ENCODE measurements at places on chromosomes 3 and 15. TPM values are rescaled to one million over a fixed set of nuclear protein-coding genes. Genes with fewer than 3 reads are reported as not detected.

The ALDH1L1 gene
- polyA plus RNA-seq = not detected

The NEDD4 gene
- 9.2 TPM for polyA plus RNA-seq

The GOLGA8T gene
- polyA plus RNA-seq = 0.04 TPM

The FOXL2NB gene
- polyA plus RNA-seq = 0.01 TPM

The MME gene
- polyA plus RNA-seq = 5.6 TPM

The PPARG gene
- polyA plus RNA-seq = 0.14 TPM

The TNK2 gene
- polyA plus RNA-seq = 23.1 TPM

The COL8A1 gene
- polyA plus RNA-seq = 581 TPM

The APBA2 gene
- polyA plus RNA-seq = 5.7 TPM

- peak; percentile 73 for DNase-seq
These were observed 250.1 kb upstream of the HES1 start for GRCh38 chr3:193885832-193886231.

DNA sequence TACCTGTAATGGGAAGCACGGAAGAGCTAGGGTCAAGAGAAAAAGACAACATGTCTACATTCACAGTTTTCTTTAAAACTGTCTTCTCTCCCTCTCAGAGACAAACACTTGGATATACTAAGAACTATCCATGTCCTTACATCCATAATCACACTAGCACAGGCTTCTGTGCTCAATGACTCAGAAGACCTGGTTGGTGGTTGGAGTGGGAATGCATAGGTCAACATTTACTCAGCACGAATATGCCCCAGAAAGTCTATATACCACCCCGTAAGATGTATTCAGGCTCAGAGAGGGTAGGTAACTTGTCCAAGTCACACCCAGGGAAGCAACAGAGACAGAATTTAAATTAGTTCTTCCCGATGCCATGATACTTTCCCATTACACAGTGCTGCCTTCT, 891.1 kb downstream of the TUSC7 start:
- DNase-seq = no peak

- DNase-seq = no peak
These were observed 60.3 kb downstream of the CTNNB1 start for GRCh38 chr3:41259449-41260062.

- no peak for DNase-seq
These were observed 74.4 kb upstream of the CHRNB4 start for GRCh38 chr15:78715434-78715833.

DNA sequence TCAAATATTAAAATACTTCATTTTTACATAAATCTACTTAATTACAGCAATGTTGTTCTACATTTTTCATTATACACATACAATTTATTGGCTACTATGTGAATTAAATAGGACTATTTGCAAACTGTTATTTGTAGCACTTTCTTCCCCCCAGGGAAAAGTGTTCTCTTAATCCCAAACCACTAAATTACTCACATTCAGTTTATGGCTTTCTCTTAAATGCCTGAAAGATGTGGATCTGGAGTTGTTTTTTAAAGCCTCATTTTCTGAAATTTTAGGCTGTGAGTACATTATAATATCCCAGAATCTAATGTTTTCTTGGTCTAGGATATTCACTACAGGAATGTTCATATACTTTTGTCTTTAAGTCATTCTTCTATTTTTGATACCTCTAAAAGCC, 32.7 kb downstream of the PRTG start:
- DNase-seq = no peak

- DNase-seq = no peak
These were observed 119.8 kb downstream of the EPHA3 start for GRCh38 chr3:89227218-89227617.

DNA sequence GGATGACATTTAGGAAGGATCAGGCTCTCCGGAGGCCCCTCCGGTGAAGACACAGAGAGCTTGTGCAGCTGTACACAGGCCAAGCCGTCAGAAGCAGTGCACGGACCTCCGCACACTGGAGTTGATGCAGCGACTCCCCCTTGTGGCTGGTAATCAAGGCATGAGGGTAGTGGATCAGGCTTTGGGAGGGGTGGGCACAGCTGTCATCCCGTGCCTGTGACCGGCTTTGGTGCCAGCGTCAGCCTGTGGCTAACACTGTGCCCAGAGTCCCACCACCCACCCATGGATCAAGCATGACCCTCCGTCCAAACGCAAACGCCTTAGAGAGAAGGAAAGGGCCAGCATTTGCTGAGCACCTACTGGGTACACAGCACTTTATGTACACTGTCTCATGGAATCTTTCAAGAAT, 8.2 kb upstream of the GRIP2 start:
- peak; percentile 50 for DNase-seq

DNA sequence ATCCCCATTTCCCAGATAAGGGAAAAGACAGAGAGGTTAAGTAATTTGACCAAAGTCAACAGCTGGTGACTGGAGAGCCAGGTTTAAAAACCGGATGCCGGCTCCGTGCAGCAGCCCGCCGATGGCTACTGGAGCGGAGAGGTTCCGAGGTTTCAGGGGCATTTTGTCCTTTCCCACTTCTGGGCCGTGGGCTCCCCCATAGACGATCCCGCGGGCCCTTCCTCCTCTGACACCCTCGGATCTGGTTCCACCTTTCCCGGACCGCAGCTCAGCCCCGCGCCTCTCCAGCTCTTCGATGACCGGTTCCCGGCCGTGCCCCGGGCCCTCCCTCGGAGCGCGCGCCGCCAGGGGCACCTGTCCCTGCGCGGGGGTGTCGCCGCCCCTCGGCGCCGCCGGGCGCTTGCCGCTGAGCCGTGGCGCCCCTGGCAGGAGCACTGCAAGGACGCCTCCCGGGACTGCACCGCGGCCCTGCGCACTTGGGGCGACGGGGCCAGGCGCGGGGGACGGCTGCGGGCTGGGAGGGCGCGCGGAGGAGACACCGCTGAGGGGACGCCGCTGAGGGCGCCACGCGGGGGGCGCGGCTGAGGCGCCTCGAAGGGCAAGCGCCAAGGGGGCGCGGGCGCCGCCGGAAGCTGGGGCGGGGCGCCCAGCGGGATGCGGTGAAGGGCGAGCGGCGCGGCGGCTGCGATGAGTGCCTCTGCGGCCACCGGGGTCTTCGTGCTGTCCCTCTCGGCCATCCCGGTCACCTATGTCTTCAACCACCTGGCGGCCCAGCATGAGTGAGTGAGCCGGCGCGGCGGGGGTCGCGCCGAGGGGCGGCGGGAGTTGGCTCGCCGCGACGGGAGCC, at the start of gene TM6SF1:
TM6SF1 (plus strand) TSS at position 652 of the 847 bp plus-strand sequence; CDS start at position 688, 36 bp downstream.
- peak; percentile 45 for DNase-seq

- DNase-seq = no peak
These were observed 911 bp upstream of the AZI2 start for GRCh38 chr3:28349469-28350000.

GRCh38 chr15:83943849-83944404, 290.0 kb downstream of the ADAMTSL3 start:
- DNase-seq = no peak

DNA sequence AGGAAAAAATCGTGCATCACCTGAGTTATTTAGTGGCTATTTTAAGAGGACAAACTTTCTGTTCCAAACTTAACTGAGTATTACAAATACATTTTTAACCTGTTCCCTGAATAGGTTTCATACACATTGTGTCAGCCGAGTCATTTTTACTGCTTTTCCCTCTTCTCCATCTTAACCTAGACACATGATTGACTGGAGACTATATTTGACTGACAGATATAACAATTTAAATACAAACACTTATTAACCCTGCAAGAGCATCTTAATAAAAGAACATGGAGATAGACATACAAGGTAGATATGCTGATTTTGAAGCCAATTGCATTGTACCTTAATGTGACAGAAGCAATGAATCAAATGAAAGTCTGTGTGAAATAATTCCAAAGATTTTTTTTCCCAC, 810.5 kb upstream of the ARPP21 start:
- DNase-seq = no peak

DNA sequence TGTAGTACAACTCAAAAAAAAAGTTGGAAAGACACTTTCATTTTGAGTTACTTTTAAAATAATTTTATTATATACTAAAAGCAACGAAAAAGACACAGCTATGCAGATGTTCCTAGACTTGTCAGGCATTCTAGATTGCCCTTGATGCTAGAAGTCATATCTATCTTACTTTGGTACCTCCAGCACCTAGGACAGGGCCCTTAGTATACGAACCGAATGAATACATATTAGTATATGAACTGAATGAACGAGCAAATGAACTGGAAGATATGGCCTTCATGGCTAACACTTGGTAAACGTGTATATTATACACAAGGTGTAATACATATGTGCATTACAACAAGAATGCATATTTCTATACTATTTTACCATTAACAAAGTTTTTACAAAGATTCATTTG, 24.1 kb downstream of the ATP13A5 start:
- DNase-seq = no peak

- peak; percentile 78 for DNase-seq
These were observed 2.2 kb upstream of the BNIP2 start for GRCh38 chr15:59691194-59691805.

- DNase-seq = no peak
These were observed 63.0 kb downstream of the SFMBT1 start for GRCh38 chr3:52982839-52983238.
